AG10803 (cell line): ENCODE measurements at places on chromosomes 11 and 22.

- DNase-seq = no peak
Observed at GRCh38 chr22:49849161-49850020, 4.3 kb upstream of the ZBED4 start.

- DNase-seq = no peak
Observed at GRCh38 chr22:17867160-17867785, 93.0 kb upstream of the BID start.

DNA sequence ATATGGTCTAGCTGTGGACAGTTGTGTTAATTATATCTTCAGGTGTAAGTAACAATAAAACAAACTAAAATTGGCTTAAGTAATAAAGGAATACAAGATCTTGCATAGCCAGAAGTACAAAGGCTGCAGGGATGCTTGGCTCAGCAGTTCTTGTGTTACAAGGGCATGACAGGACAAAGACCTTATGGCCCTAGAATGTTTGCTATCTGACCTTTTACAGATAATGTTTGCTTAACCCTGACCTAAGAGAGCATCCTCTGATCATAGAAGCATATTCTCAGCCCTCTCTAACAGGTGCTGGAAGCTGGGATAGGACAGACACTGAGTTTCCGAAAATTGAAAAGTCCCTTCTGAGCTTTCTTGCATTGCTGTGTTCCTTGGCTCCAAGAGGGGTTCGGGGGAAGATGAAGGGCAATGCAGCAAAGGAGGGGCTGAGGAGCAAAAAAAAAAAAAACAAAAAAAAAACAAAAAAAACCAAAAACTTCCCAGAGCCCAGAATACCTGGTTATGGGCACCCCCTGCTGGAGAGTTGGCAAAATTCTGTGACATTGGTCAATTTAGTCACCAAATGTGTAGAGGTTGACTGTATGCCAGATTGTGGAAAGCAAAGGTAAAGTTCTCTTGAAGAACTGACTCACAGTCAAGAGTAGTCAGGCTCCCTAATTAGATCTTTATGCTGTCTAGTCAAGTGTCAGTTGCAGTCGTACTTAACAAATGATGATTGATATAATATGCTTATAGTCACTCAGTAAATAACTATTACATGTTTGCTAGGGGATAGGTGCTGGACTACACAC is 10.4 kb upstream of the HIKESHI start:
- DNase-seq = peak; percentile 48

GRCh38 chr11:122749005-122749687 is 89.2 kb upstream of the CRTAM start:
- DNase-seq = peak; percentile 95

DNA sequence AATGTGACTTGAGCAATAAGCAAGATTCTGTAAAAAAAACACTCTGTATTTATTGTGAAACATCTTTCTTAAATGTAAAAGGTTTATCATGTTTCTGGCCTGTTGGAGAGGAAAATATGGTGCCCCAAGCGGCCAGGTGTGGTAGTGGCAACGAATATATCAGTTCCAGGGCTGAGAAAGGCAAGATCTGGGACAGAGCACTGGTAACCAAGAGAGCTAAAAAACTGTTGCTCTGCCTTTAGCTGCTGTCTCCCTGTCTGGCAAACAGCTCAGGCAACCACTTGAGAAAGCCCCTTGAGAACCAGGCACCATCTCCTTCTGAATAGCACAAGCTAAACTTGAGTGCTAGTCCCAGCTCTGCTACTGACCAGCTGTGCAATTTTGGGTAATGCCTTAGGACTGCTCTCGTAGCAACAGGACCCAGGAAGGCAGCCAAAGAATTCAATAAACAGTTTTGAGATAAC is 129.9 kb downstream of the KCNC1 start:
- DNase-seq = no peak
